ENCODE measurements at places on chromosomes 11 and 22.

- no peak for DNase-seq
These were observed 125.8 kb downstream of the MAML2 start for GRCh38 chr11:96217206-96217605.

GRCh38 chr11:200224-201003, 6.8 kb downstream of the BET1L start:
- DNase-seq: no peak

DNA sequence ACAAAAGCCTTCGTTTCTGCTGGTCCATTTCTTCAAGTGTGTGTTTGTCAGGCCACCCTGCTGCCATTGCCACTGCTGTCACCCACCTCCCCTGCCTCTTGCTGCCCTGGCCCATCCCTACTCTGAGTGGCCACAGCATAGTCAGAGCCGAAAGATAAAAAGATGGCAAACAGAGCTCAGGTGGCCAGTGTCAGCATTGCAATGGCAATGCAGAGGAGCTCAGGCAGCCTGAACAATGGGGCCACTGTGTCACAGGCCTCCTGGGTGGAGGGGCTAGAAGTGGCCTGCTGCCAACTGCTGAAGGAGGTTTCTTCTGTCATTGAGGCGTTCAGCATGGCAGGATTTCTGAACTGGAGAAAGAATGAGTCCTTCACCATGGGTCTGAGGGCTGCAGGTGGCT, 137.1 kb downstream of the CSNK2A3 start:
- no peak for DNase-seq

DNA sequence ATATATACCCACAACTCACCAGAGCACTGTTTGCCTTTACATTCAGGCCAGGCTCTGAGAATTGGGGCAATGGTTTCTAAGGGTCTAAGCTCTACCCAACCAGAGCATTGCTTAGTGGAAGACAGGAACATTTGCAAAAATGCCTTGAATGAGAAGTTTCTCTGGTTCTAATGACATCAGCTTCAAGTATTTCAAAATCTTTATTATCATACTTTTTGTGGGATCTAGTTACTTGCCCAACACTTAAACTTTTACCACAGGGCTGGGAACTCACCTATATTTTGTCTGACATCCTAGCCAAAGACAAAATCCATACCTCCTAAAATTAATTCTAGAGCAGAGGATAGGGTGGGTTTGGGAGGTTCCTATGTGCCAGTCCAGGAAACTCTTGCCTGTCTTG, 51.5 kb downstream of the INSC start:
- DNase-seq: no peak

GRCh38 chr11:76265771-76266241, 59.5 kb upstream of the WNT11 start:
- no peak for DNase-seq

DNA sequence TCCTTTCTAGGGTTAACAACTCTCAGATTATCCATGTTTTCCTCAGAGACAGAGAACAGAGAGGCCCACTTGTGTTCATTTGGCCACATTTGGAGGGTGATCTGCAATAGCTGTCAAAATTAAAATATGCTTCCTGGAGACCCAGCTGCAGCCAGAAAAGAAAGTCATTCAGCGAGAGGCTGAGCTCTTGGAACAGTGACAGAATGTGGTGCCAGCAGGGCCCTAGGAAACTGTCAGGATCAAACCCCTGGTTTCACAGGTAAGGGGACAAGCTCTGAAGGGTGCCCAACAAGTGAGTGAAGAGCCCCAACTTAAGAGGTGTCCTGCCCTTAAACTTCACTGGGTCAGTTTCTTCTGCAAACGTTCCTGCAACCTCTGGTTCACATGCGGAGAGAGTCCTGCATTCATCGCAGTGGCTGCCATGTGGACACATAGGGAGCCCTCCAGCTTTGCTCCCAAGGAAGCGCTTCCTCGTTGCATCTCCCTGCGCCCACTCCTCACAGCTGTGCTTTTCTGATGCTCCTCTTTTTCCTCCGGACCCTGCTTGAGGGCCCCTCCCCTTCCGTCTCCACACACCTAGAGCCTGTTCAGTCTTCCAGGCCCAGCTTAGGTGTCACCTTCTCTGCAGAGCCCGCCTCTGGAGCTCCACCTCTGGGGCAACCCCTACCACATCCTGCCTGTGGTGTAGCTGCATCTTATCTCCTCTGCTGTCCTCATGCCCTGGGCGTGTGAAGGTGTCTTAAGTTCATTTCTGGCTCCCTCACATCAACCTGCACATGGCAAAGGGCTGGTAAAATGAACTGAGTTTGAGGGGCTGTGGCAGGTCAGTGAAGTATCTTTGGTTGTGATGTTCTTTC, 3.9 kb downstream of the UCP3 start:
- no peak for DNase-seq

DNA sequence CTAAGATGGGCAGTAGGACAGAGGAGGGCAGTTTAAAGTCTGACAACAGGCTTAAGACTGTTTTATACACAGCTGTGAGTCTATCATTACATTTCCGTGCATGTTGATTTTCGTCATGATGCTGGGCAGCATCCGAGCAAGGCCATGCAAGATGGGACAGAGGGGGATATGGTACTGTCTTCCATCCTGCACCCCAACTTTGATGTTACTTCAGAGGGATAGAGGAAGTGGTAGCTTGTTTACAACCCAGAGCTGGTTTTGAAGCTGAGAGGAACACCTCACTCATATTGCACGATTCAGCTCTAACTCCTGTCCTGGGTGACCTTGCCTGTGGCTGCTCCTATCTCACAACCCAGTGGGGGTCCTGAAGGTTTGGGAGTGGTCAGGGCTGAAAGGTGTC, 3.0 kb upstream of the SORL1 start:
- no peak for DNase-seq

- DNase-seq: no peak
These were observed 4.3 kb downstream of the IL2RB start for GRCh38 chr22:37145180-37146050.

DNA sequence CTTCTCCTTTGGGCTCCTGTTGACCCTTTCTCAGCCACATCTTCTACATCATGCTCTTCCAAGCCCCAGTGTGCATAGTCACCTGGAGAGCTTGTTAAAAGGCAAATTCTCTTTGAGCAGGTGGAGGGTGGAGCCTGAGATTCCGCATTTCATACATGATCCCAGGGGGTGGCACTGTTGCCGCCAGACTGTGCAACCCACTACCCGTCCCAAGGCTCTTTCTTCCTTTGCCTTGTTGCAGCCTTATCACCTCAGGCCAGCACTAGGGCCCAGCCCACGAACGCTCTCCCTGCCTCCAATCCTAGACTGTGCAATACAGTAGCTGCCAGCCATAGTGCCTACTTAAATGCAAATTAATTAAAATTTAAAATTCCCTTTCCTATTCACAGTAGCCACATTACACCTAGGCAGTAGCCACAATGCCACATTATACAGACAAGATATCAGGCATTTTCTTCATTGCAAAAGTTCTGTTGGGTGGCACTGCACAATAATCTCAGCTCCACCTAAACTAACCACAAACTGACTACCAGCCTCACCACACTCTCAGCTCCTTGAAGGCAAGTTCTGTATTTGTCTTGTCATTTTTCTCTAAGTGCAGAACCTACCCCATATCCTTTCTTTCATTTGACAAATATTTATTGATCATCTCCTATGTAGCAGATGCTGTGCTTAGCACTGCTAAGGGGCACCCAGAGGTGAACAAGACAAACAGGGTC, 4.6 kb upstream of the KCNJ5 start:
- DNase-seq: no peak

GRCh38 chr11:104120493-104121137, 43.3 kb downstream of the PDGFD start:
- no peak for DNase-seq

DNA sequence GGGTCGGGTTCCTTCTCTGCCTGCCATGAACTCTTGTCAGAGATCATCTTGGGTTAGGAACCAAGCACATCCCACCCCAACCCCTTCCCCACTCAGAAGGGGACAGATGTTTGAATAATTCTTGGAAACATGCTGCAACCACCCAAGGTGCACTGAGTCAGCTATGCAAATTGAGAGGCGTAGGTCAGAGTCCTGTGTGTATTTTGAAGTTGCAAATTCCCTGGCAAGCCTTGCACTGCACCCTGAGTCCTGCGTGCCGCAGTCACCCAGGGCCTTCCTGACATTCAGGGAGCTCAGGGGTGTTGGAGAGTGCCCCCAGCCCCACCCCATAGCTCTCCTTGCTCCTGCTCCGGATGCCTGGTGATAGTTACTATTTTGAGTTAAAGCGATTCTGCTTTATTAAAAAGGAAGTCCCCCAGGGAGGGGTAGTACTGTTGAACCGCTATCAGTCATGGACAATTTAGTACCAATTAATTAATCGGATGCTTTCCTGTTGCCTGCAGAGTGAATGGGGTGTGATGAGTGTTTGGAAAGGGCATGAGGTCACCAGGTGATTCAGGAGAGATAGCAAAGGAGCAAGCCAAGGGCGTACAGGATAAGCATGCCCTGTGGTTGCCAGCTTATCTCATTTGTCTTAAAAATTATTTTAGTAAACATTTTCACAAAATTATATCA, 123.7 kb downstream of the GRIK4 start:
- DNase-seq: no peak

- DNase-seq: no peak
These were observed 12.0 kb upstream of the TTLL12 start for GRCh38 chr22:43198936-43199335.

- peak; percentile 60 for DNase-seq
These were observed 47.9 kb upstream of the DDI1 start for GRCh38 chr11:103988595-103988969.

- DNase-seq: no peak
These were observed 117.5 kb upstream of the ZBED5 start for GRCh38 chr11:10975287-10975721.

- no peak for DNase-seq
These were observed 323.5 kb downstream of the JRKL start for GRCh38 chr11:96713301-96713700.

GRCh38 chr22:50532824-50533796, 3.3 kb upstream of the TYMP start:
- no peak for DNase-seq

- no peak for DNase-seq
These were observed 1.5 kb downstream of the TMEM121B start for GRCh38 chr22:17119481-17120202.

DNA sequence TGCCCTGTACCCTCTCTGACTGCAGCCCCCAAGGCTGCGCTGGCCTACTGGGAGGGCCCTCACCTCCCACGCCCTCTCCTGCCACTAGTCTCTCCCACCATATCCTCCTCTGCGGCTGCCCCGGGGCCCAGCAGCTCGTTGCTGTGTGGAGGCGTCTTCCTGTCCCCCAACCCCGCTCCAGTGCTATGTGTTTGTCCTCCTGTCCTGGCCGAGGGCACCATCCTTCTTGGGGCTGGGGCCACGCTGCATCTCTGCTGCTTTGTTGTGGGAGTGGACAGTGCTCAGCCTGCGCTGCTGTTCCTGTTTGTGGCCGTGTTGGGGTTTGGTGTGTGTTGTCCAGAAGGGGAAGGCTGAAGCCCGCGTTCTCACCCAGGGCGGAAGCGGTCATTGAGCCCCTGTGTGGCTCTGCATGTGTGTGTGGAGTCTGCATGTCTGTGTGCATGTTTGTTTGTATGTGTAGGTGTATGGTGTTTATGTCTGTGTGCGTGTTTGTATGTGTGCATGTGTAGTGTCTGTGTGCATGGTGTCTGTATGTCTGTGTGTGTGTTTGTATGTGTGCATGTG, 15.7 kb downstream of the TPCN2 start:
- DNase-seq: no peak

DNA sequence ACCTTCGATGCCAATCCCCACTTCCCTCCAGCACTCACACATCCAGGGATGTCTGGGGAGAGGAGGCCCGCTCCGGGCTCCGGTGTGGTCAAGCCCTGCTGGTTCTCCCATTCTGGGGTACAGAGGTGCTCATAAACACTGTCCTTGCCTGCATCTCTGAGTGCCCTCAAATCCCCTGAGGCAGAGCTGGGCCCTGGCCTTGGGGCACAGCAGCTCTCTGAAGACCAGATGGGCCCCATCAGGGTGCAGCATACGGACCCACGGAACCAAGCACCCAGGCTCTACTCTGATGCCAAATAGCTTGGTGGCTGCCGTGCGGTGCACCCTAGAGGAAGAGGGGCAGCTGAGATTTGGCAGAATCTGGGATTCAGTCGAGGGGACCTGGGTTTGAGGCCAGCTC, 35.7 kb upstream of the NNMT start:
- peak; percentile 27 for DNase-seq

Data from foreskin fibroblast (primary cell).